ENCODE measurements at places on chromosomes 1 and 21.
A peak's percentile ranks its signal among the peaks of the same experiment; 100 is the strongest.

- no peak for DNase-seq
Measured at GRCh38 chr1:2891923-2892448, 90.5 kb upstream of the TTC34 start.

DNA sequence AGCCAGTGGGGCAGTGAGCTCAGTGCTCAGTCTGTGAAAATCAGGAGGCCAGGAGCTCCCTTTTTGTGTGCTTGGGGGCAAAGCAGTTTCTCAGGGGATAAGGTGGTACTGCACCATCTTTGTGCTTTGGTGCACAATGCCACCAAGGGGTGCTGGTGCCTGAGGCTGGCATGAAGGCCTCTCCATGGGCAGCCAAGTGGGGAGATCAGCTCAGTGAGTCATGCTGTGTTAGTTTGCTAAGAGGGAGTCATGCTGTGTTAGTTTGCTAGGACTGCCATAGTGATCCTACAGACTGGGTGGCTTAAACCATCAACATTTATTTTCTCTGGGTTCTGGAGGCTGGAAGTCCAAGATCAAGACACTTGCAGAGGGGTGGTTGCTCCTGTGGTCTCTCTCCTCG is 428.1 kb downstream of the PRDM2 start:
- DNase-seq: no peak

GRCh38 chr21:37987668-37988067 is 71.4 kb upstream of the KCNJ6 start:
- DNase-seq: no peak

DNA sequence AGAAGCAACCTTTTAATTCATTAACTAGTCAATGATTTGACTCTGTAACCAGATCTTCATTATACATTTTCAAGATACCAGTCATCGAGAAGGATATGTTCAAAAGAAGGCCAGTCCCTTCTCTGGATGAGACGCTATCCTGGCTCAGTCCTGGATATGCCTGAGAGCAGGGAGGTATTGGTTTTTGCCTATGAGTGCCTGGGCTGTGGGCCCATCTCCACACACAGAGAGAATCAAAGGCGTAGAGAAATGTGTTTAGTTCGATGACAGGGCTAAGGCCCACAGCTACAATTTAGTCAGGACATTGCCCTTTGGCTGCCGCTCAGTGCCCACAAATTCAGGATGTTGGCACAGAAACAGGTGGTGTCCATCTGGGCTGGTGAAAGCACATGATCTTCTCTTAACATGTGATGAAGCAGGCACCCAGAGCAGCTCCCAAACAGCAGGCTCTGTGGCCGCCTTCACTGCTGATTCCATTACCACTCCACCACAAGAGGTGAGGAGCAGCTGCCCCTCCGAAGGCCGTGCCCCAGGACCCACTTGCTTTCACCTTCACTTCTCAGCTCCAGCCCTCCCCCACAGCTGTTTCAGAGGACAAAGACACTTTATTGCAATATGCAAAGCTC is 24.7 kb downstream of the ACKR1 start:
- DNase-seq: no peak

DNA sequence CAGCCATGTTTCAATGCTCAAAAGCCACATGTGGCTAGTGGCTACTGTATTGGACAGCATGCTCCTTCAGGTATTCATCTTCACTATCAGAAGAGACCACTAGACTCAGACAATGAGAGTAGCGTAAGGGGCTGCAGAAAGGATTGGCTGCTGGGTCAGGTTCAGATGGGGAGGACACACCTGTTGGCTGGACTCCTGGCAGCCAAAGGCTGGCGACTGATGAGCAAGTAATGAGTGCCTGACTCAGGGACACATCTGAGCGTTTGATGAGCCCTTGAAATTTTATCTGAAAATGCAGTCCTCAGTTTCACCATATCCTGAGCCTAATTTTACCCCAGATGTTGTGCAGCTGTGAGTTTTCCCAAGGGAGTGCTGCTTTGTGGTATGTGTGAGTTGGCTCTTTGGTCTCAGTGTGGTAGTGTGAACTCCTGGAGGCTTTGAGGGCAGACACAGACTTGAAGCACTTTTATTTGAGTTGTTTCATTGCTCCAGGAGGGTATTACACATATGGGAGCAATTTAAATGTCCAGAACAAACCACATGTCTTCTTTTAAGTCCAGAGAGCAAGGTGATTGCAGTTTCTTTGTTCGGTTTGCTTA is 9.6 kb downstream of the ST6GALNAC3 start:
- peak; percentile 9 for DNase-seq

DNA sequence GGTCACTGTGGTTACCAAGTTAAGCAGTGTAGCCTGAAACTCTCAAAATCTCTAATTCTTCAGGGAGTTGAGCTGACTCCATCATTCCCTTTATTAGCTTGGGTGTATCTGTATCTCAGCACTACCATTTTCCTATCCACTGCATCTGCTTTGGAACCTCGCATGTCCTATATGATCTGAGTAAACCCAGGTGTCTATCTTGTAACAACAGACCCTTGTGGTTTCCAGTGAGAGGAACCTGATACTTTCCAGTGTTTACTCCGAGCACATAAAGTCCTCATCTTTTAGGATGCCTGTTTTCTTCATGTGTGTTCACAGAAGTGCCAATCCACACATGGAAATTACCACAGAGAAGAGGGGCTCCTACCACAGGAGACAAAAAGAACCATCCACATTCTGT is 650.4 kb downstream of the LMO4 start:
- DNase-seq: no peak

- DNase-seq: no peak
Measured at GRCh38 chr1:213050745-213051126, 305 bp upstream of the RPS6KC1 start.

Data from NB4 (cell line).